ENCODE measurements at places on chromosomes 13 and 19.

- no peak for DNase-seq
Observed at GRCh38 chr13:75860935-75861334, 224.8 kb downstream of the LMO7 start.

DNA sequence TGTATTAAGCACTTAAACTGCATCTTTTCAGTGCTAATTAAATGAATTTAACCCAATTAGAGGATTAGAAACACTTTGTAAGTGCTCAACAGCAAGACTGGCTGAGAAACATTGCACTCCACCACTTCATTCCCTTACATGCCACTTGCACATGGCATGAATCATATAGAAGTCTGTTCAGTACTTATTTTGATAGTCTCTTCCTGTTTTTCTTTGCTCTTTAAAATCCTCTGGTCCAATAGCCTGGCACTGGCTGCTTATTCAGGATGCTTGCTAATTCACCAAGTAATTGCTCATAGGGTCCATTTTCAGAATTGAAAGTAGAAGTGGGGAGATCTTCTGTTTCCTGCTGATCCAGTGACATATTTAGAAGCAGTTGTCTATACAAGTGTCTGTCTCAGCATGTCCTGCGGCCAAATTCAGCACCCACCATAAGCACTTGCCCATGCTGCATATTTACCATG lies 900.1 kb downstream of the PCDH9 start:
- no peak for DNase-seq

DNA sequence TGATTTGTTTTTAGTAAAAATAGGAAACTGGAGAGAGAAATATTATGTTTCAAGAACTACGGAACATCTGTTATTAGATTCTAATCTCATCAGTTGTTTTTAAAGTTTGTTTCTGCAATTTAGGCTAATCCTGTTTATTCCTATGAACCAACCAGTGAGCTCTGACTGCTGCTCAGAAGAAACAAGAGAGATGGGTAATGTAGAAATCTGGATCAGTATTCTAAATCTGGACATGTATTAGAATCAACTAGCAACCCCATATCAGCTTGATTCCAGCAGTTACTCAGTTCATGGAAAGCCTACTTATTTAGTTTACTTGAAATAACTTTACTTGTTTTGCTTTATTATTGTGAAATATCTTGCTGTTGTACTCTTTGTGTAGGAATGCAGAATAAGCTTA lies 115.2 kb downstream of the TNFRSF19 start:
- no peak for DNase-seq

- no peak for DNase-seq
Observed at GRCh38 chr13:71754407-71754974, 112.5 kb downstream of the DACH1 start.
